ENCODE measurements at places on chromosomes 12 and 14.
A peak's percentile ranks its signal among the peaks of the same experiment; 100 is the strongest.

DNA sequence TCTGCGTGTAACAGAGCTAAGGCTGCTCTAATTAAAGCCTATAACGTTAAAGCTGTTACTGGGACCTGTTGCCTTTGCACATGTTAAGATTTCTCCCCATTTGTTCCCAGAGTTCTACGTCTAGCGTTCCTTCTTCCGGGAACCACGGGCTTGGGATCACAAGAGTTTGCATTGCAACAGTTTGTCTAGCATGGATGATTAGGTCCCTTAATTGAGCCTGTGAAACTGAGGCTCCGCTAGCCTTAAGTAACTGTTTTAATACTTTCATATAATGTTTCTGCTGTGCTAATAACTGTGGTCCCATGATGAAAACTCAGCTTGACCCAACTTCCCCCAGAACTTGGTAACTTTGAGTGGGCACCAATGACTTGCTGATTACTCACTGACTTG is 16.7 kb upstream of the LYZ start:
- no peak for DNase-seq

DNA sequence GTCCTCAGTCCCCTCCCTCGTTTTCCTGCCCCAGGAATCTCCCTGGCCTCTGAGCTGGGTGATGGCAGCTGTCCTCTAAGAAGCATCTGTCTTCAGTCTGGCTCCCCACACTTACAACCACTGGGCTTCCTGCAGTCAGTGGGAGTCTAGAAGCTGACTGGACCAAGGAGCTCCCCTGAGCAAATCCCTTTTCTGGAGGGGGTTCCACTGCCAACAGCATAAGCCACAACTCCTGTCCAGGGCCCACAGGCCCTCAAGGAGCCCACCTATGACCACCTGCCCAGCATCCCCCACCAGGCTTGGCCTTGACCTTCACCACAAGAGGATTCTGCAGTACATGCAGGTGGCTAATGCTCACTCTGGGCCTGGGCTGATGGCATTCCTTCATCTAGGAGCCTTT is 4.1 kb downstream of the RDH16 start:
- DNase-seq = no peak

GRCh38 chr12:47889040-47889439 is 15.8 kb downstream of the VDR start:
- DNase-seq = no peak

- DNase-seq = peak; percentile 11
Observed at GRCh38 chr14:104341532-104342434, 203.4 kb downstream of the KIF26A start.

GRCh38 chr12:64083285-64084210 is 138.5 kb downstream of the KICS2 start:
- peak; percentile 95 for DNase-seq

- no peak for DNase-seq
Observed at GRCh38 chr14:94368956-94369355, 19.4 kb downstream of the SERPINA1 start.

DNA sequence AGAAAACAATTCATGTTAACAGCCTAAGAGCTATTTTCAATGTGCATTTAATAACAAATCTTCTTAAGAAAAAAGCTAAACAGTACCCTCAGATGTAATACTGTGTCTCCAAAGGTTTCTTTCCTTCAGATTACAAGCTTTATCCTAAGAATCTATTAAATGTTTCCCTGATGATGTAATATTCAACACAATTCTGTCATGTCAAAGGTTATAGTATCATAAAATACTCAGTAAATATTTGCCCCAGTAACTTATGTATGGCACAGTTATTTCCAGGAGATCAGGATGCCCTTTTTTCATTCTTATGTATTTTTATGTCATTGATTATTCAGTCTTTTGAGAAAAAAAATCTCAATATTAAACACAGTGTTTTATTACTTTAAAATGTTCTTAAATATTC is 128.4 kb downstream of the KIF21A start:
- no peak for DNase-seq

DNA sequence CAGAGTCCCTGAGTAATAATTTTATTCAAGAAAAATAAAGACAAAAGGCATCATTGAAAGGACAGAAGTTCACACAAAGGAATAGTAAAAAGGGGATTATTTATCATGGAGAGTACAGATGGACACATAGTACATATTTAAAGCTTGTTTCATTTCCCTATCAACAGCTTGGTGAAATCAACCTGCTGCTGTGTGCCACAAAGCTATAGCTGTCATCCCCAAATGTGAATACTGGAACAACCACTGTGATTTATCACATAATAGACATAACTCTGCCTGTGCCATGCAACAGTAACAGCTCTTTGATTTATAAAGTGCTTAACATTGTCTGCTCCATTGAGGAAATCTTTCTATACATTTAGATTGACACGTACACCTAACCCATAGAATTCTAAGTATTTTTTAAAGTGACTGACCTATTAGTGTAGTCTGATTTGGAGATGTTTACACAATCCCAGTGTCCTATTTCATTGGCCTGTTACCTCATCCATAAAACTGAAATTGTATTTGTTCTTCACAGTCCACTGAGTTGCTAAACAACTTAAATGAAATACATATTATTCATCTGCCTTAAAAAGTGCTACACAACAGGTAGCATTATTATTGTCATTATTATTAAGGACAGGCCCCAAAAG is 3.3 kb downstream of the NEMF start:
- no peak for DNase-seq

DNA sequence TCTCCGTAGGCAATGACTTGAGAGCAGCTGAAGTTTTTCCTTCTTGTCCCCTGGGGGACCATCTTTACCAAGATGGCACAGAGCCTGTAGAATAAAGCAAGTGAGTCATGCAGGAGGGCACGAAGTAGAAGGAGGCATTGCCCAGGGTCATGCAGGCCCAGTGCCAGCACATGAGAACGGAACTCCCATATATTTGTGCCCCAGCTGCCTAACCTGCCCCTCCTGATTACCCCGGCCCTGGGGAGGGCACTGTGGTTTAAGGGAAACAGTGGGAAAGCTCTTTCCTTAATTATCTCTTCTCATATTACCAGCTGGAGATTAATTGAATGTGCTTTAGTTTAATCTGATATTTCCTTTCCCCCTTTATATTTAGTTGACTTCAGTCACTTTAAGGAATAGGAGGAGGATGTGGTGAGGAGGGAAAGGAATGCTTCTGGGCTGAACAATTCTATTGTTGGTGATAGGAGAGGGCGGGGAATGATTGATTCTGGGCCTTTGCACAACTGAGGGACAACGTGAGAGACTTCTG is 51.9 kb downstream of the RASSF8 start:
- peak; percentile 58 for DNase-seq

DNA sequence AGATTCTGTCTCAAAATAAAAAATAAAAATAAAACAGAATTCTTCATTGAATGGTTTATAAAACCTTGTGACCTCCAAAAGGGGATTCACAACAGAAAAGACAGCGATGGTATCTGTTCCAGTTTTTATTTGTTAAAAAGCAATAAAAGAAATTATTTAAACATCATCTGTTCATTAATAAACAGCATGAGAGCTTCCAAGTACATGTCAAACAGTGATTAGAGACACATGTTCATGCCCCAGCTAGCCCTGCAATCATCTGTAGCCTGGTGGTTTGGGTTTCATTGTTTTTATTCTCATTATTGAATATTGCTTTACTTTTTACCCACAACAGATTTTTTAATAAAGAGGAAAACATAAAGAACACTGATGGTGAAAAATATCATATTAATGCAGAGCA is 173.3 kb downstream of the ANO2 start:
- no peak for DNase-seq

DNA sequence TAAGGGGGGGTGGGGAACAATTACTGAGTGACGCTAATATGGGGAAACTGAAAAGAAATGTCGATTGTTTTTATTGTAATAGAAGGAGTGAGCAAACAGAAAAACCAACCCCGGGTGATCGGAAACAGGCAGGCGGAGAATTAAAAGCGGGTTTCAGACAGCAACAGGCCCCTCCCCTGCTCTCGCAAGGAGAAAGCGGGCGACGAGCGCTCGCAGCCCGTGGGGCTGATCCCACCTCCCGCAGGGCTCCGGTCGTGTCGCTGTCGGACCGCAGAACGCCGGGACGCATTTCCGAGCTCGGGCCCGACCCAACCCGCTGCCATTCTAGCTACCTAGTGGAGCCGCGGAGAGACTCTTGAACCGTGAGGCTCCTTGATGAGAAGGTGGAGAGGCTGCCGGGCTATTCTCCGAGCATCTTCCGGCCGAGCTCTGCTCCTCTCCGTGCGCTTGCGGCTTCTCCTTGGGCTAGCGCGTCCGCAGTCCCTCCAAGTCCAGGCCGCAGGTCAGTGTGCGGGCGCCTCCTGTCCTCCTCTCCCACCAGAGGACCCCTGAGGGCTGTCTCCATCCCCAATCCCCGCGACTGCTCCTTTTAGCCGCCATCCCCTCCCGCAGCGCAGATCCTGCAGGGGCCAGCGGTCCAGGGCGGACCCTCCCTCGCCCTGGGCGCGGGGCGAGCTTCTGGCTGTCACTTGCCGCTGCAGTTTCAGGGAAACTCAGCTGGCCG is 4.1 kb upstream of the PAX9 start:
- no peak for DNase-seq

DNA sequence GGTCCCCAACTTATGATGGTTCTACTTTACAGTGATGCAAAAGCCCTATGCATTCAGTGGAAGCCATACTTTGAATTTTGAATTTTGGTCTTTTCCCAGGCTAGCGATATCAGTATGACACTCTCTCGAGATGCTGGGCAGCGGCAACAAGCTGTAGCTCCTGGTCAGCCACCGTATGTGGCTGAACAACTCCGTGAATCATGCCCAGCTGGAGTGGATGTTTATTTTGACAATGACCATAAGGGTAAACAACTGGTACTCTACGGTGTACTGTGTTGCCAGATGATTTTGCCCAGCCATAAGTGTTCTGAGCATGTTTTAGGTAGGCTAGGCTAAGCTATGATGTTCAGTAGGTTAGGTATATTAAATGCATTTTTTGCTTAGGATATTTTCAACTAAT is 8.2 kb upstream of the ZNF410 start:
- DNase-seq = no peak
